A549 (cell line): ENCODE measurements at places on chromosomes 4 and X.

DNA sequence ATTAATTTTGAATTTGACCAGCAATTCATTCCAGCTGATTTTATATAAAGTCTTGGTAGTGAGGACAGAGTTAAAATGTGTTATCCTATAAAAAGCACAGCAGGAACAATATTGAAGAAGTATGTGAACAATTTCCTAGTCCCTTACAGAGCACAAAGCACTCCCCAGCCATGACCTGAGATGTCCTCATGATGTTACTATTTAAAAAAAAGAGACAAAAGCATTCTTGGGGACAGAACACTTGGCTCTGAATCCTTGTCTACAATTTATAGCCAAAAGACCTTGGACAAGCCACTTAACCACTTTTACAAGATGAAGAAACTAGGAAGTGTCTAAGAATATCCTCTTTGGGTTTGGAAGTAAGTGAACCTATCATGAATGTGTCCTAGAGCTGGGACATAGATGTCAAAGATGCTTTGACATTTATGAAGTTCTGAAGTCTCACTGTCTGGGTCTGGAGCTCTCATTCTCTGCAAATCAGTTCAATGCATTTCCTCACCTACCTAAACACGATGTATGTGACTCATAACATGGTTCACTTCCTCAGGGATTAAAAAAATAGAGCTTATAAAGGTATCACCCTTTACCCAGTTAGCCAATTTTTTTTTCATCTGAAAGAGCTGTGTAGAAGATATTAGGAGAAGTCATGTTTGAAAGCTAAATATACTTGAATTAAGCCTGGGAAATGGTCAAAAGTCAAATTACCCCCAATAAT lies 61.4 kb downstream of the IGFBP7 start:
- no peak for DNase-seq

DNA sequence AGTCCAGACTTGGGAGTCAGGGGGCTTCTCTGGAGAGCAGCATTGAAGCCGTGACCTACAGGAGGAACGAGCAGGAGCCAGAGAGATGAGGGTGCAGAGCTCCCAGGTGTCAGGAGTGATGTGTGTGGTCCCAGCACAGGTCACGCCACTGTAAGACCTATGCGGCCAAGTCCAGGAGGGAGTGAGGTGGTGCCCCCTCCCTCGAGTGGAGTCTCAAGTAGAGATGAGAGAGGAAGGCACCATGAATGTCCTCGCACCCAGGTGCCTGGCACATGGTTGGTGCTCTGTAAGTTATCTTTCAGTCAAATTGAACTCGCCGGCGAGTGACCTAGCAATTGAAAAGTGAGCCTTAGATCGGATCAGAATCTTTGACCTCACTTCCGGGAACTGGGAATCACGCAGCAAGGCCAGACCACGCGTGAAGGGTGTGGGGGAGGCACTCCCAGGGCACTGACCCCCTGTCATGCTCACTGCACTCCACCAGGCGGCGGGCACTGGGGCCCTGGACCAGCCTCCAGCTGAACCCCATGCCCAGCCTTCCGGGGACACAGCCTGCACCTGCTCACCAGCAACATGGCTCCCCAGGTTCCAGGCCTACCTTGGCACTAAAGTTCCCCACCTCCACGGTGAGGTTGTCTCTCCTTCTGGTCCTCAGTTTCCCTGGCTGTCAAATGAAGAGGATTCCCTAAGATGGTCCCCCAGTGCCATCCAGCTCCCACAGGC lies 127.4 kb downstream of the HMX1 start:
- peak; percentile 9 for DNase-seq

DNA sequence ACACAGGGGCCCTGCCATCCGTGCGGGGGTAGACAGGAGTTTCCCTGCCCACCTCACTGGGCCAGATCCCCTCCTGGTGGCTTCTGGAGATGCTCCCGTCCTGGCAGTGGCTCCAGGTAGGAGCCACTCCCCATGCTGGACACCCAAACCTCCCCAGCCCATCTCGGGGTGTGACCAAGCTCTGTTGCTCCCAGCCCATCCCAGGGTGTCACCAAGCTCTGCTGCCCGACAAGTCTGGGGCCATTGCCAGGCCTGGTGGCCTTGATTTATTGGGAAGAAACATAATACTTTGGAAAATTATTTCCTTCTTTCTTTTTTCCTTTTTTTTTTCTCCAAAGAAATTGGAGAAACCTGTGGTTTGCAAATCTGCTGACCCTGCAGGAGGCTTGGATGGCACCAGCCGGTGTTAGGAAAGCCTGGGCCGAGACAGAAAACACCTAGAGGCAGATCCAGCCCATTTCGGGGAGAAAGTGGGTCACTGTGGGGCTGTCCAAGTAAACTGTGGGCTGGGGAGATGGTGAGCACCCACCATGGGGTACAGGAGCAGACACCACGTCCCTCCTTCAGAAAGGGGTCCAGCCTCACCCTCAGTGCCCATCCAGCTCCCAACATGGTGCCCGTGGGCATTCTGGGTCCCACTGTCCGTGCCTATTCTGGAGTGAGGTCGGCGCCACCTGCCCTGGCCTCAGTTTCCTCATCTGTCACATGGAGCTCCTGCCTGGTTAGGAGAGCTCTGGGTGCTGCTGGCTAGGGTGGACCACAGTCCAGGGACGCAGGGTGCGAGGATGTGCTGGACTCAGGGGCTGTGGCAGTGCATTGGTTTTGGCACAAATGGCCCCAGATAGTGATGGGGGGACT lies 59.4 kb upstream of the ADRA2C start:
- DNase-seq = no peak

- no peak for DNase-seq
These were observed 109.5 kb upstream of the CDX4 start for GRCh38 chrX:73337366-73337765.

DNA sequence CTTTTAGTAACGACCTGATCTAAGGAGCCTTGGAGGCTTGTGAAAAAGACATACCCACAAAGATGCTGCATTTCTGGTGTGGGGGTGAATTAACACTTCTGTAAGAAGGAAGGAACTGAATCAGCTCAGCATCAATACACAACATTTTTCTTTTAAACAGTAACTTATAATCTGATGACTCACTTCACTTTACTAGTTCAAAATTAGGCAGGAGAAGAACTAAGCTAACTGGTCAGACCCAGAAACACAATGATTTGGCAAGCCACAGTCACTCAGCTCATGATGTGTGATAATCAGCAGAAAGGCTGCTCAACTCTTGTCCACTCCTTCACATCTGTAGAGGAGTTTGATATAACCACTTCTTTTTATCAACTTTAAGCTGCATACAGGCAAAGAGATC lies 4.6 kb downstream of the MMAA start:
- DNase-seq = no peak
